ENCODE measurements at places on chromosomes 11 and 22. TPM values are rescaled to one million over a fixed set of nuclear protein-coding genes. Genes with fewer than 3 reads are reported as not detected.

The OR4A16 gene
- not detected for total RNA-seq

The CRYBB1 gene
- not detected for total RNA-seq

The SPCS2 gene
- 81.9 TPM for total RNA-seq

The FOLR2 gene
- total RNA-seq = not detected

The OR2AG2 gene
- total RNA-seq = 0.03 TPM

The CCDC188 gene
- total RNA-seq = not detected

The OR8J1 gene
- not detected for total RNA-seq

The OSM gene
- not detected for total RNA-seq

The HEPHL1 gene
- 114 TPM for total RNA-seq

The PLEKHB1 gene
- total RNA-seq = not detected

The APOA4 gene
- not detected for total RNA-seq

The OR51Q1 gene
- not detected for total RNA-seq

The CHEK2 gene
- total RNA-seq = 22.4 TPM

The CECR2 gene
- total RNA-seq = not detected

The LINC01488 gene
- total RNA-seq = not detected

The MFRP gene
- not detected for total RNA-seq

The STX5 gene
- total RNA-seq = 30.4 TPM

The AGBL2 gene
- total RNA-seq = 0.63 TPM

The SLC22A9 gene
- not detected for total RNA-seq

The MUC2 gene
- total RNA-seq = not detected

The LARGE2 gene
- total RNA-seq = 48.1 TPM

The PDE2A gene
- total RNA-seq = 1.4 TPM

The IGLL1 gene
- total RNA-seq = not detected

The F2 gene
- not detected for total RNA-seq

The MRGPRX3 gene
- total RNA-seq = 0.65 TPM

All from foreskin keratinocyte (primary cell).